ENCODE measurements at places on chromosomes 2 and 18.

DNA sequence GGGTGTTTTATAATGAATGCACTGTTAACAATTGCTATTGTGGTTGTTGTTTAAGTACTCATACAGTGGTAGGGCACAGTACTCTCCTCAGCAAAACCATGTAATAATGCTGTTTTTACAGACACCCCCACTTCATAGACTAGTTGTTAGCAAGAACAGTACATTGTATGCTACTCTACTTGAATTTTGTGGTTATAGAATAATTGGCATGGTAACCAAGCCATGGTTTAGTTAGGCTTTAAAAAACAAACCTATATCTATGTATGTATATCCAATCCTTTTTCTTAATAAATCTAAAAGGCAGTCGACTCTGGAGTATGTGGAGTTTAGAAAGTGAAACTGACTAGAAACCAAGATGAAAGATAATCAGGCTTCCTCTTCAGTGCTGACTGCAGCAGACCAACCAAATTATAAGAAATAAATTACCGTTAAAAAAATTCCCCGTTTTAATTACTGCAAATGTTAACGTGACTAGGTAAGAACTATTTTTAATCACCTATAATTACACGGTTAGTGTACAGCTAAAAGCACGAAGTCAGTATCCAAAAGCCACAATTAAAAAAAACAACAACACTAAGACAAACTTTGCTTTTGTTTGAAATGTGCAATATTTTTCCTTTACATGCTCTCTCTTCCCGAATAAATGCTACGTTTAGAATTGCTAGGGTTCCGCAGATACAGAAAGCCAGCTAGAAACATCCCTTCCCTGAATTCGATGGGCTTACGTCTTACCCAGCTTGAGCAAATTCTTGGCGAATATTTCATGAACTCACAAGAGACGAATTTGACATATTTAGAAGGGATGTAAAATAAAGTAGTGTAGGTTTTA is 113.3 kb upstream of the SERTAD2 start:
- no peak for DNase-seq

- DNase-seq: no peak
These were observed 231.7 kb downstream of the ZNF516 start for GRCh38 chr18:76263046-76264005.

DNA sequence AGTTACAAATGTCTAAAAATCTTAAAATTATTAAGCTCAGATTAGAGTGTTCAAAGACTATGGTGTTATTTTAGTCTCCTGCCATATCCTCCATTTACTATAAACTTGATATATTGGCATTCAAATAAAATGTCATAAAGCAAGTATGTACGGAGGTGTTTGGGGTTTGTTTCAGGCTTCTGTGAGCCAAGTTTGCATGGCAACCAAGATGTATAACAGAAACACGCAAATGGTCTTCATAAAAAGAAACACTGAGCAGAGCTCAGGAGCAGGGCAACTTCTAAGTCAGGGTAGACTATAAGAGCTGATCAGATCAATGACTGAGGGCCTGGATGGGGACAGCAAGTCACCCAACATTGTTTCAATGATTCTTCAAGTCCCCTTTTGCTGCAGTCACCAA is 20.5 kb upstream of the OSR1 start:
- no peak for DNase-seq

DNA sequence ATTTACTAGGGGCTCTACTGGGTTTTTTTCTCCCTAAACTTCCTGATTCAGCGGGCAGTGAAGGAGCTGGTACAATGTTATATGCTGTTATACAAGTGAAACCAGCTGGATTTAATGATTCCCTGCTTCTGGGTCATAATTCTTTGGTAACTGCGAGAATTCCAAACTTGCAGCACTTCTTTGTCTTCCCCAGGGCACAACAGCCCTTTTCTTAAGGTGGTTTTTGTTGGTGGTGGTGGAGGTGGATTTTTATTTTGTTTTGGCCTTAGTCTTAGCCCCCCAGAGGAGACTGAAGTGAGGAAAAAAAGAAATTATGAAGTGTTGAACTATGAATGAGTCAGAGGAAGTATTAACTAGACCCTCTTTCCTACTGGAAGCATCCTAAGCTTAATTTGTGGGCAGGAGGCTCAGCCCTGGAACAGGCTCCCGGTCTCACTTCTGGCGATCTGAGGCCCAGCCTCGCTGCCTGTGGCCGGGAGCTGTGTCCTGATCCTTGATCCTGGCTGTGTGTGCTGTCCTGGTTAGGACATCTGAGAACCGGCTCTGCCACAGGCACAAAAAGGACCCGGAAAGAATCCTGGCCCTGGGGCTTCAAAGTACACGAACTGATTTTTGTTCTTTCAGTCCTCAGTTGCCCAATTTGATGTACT is 141.9 kb downstream of the LYPD6B start:
- DNase-seq: no peak

DNA sequence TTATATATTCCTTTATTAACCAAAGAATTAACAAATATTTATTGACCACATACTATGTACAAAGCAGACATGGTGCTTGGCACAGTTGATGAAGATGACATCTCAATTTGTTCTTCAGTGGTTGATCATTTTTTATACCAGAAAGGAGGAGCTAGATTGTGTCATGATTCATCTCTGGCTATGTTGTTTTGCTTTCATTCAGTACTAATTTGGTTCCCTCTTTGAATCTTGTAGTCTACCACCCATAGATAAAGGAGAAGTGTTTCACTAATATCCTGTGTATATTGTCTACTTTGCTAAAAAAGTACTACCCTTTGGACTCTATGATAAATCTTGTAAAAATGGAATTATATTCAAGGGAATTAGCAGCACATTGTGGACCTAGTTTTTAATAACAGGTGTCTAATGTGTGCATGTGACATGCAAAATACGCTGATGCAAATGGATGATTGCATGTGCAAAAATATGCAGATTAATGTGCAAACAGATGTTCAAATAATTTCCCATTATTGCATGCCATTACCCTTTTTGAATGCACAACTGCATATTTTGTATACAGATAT is 313.2 kb upstream of the ZEB2 start:
- DNase-seq: no peak
